A673 (cell line): ENCODE measurements at places on chromosomes 4 and X. TPM values are rescaled to one million over a fixed set of nuclear protein-coding genes. Genes with fewer than 3 reads are reported as not detected.

GRCh38 chrX:124098089-124098488 lies 136.6 kb downstream of the STAG2 start:
- DNase-seq, result peak; percentile 55

DNA sequence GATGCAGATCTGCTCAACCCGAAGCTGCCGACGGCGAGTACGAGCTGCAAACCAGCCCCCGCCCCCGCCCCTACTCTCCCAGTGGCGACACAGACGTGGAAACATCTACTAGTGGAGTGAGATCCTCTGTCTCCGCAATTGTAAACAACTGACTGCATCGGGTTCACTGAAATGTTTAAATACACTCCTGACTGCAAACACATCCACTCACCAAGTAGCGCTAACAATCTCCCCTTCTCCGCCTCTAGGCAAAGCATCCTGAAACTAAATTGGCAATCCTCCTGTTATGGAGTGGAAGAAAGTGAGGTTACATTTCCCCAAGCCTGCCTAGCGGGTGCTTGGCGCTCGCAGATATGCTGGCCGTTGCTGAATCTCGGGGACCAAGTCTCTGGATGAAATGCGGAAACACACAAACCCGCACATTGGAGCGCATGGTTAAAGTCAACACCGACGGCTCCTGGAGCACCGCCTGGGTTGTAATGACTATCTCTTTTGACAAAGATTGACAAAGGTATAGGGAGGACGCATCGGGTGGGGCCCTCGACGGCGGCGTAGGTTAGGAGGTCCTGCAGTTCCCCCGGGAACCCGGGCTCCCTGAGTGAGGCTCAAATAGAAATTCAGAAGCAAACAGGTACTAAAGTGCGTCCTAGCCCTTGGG lies 117.0 kb upstream of the TEX13C start:
- peak; percentile 54 for DNase-seq

DNA sequence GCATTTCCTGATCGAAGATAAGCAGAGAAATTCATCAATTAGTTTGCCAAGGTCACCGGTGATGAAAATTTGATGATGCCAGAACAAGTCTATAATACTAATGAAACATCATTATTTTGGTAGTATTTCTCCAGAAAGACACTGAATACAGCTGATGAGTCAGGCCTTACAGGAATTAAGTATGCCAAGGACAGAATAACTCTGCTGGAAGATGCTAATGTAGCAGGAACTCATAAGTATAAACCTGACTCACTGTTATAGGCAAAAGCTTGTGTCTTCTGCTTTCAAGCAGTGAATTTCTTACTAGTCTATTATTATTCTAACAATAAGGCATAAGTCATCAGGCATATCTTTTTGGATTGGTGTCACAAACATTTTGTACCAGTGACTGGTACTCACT lies 1825.1 kb upstream of the IGFBP7 start:
- no peak for DNase-seq

GRCh38 chr4:189228726-189229125 lies 711.9 kb upstream of the FRG1 start:
- DNase-seq, result no peak

DNA sequence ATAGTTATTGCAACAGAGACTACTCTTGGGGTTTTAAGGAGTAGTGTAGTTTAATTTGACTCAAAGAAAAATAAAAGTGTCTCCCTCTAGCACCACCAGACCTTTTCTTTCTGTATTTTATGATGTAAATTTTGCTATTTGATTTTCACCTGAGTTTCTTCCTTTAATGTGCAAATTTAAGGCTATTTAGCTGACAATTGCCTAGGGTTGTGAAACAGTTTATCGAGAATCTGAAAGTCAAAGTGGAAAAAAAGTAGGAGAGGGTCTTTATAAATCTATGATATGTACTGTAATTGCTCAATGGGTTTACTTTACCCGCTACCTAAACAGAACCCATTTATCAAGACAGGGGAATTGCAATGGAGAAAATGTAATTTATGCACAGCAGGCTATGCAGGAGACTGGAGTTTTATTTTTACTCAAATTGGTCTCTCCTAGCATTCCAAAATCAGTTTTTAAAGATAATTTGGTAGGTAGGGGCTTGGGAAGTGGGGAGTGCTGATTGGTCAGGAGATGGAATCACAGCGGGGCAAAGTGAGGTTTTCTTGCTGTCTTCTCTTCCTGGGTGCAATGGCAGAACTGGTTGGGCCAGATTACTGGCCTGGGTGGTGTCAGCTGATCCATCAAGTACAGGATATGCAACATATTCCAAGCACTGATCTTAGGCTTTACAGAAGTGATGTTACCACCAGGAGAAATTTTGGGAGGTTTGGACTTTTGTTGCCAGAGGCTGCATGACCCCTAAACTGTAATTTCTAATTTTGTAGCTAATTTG lies 228.6 kb upstream of the TACR3 start:
- DNase-seq, result no peak

DNA sequence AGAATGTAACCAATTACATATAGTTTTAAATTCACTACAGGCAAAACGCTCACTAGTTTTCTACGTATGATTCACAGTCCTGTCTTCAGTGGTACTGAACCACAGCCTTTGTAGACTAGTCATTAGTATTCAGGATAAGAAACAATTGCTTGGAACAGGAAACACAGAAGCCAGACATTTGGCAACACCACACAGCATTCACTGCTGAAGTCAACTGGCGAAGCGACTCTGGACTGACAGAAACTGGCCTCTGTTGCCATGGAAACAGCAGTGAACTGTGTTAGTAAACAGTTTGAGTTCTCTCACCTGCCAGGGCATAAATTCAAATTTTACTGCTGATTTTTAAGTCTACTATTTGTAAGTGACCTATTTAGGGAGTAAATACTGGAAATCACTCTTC lies 57.6 kb downstream of the MAPK10 start:
- DNase-seq, result peak; percentile 17

DNA sequence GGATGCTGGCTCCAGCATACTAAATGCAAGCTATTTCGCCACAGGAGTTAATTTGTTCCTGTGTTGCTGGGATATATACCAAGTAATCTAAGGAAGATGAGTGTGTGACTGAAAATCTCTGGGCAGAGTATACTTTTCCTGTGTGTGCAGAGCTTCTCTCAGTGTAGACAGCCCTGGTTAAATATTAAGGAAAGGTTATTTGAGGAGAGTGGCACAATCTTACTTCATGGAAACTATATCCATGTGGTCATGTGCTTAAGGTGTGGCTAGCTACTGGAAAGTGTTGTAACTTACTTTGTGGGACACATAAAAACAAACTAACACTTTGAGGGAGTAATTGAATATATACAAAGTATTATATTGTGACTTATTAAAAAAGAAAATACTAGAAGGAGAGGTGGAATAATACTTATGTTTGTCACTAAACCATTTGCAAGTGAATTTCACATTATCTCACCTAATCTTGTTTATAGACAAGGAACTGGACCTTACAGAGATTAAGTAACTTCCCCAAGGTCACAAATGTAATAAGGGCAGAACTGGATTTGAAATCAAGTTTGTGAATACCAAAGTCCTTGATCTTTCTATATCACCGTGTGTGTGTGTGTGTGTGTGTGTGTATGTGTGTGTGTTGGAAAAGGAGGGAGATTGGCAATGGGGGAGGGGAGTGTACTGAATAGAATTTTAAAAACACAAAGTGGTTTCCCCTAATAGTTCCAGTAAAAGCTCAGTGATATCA lies 408.2 kb upstream of the NR3C2 start:
- no peak for DNase-seq

DNA sequence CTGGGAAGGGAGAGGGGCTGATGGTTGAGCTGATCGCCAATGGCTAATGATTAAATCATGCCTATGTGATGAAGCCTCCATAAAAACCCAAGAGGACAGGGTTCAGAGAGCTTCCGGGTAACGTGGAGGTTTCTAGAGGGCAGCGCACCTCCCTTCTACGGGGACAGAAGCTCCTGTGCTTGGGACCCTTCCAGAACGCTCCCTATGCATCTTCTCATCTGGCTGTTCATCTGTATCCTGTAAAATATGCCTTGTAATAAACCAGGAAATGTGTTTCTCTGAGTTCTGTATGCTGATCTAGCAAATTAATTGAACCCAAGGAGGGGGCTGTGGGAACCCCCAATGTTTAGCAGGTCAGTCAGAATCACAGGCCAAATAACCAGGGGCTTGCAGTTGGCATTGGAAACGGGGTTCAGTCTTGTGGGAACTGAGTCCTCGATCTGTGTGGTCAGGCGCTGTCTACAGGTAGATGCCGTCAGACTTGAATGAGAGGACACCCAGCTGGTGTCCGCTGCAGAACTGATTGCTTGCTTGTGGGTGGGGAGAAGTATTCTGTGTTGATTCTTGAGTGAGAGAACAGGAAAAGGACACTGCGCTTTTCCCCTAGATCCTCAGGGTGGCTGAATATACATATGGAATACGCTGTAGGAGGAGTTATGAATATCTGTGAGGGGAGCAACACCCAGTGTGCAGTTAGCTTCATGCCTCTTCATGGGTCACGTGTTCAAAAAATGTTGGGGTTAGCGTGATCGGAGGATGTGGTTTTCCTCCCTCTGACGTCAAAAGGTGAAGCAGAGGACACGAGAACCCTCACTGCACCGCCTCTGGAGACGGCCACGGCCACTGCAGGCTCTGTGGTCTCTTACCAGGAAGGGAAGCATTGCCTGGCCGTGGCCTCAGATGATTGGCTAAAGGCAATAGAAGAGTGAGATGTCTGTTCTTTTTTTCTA lies 29.2 kb downstream of the HTT-AS start:
- no peak for DNase-seq

GRCh38 chrX:56986138-56986537 lies 9.2 kb downstream of the SPIN3 start:
- DNase-seq, result no peak

DNA sequence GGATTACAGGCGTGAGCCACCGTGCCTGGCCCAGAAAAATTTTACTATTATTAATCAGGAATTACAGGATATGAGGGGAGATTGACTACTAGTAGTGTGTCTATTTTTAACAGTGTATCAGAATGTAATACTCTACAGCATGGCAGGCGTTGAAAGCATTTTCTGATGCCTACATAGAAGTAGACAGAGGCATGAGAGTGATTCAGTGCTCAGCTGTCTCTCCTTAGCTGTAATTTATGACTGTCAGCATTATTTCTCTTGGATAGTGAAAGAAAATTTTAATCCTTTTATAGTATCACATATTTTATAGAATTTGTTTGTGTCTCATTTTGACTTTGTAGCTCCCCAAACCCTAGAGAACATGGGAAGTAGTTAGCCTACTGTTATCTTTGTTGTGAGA lies 20.7 kb downstream of the ARHGAP24 start:
- DNase-seq, result peak; percentile 18

DNA sequence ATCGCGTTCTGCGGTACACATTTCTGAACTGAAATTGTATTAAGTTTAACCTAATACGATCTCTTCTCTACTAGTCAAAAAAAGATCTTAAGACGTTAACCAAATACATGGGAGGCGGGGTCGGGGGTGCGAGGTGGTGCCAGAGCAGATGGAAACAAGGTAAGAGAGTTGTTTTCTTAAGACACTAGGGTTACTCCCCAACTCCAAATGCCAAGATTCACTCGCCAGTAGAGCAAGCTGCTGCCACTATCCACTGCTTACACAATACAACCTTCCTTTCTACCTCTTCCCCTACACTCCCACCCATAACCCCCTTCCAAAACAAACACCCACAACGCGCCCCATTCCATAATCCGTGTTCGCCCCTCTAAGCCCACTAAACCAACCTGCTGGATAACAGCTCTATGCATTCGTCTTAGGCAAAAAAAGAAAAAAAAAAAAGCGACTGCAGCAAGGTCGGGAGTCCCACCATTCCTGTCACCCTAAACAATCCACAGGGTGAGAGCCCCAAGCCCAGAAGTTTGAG lies 1.3 kb downstream of the LCORL start:
- peak; percentile 6 for DNase-seq

DNA sequence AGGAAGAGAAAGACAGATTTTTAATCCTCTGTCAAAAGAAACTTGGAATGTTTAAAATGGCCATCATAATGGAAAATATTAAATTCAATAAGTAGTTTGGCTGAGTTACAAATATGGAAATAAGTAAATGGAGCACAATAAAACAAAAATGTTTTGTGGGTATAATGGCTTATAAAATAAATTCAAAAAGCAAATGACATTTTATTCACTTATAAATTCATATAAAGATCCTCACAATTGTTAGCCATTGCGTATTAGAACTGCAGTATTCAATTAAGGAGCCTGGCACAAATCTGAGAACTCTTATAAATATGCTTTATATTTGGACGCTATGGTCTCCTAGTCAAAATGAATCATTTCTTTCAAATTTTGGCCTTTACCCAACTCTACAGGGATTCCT lies 339.0 kb upstream of the PABPC4L start:
- DNase-seq, result no peak

GRCh38 chr4:152499344-152499743 lies 36.5 kb downstream of the FBXW7 start:
- DNase-seq, result no peak

DNA sequence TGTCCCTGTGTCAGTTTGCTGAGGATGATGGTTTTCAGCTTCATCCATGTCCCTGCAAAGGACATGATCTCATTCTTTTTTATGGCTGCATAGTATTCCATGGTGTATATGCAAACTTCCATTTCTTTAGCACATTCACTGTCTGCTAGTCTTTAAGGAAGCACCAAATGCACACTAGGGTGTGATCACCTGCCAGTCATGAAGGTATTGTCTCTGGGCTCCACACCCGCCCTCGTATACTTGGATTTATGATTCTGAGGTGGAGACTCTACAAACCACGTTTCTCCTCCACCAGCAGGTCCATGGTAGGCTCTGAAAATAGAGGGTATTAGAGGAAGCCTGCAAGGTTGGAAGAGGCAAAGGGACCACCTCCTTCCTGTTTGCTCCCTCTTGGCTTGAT lies 75.9 kb upstream of the MAML3 start:
- no peak for DNase-seq

DNA sequence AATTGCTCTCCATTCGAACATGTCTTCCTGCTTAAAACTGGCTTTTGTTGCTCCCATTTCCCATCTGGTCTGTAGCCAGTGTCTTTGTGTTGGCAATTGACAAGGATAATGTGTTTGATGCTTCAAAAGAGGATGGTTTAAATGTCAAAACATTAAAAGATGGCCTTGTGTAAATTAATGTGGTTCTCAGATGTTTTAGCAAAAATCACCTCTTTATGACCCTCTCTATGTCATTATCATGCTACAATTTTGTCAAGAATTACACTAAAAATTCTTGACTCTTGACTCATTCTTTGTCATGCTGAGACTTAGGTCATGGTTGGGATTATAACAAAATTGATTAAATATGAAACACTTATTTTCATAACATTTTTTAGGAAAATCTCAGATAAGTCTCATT lies 47.4 kb downstream of the TMEM131L start:
- peak; percentile 54 for DNase-seq

Gene NUDT10
- 7.2 and 9.4 TPM in 2 replicates for total RNA-seq

Gene SHROOM2
- total RNA-seq, result 3.7 and 5.4 TPM in 2 replicates

Gene FNIP2
- 16.1 and 17.6 TPM in 2 replicates for total RNA-seq

Gene SOWAHD
- total RNA-seq, result 0.20 TPM in 1 of 2 replicates, not detected in the other
